ENCODE measurements at places on chromosomes 4 and X.

- DNase-seq = no peak
Measured at GRCh38 chr4:138320831-138321230, 78.7 kb upstream of the SLC7A11 start.

- DNase-seq = no peak
Measured at GRCh38 chr4:94039226-94039625, 168.4 kb upstream of the SMARCAD1 start.

GRCh38 chr4:151165205-151166000, 66.0 kb downstream of the RPS3A start:
- DNase-seq = no peak

GRCh38 chr4:67054896-67055295, 490.4 kb downstream of the CENPC start:
- peak; percentile 5 for DNase-seq

- no peak for DNase-seq
Measured at GRCh38 chrX:131277543-131278136, 11.5 kb downstream of the IGSF1 start.

DNA sequence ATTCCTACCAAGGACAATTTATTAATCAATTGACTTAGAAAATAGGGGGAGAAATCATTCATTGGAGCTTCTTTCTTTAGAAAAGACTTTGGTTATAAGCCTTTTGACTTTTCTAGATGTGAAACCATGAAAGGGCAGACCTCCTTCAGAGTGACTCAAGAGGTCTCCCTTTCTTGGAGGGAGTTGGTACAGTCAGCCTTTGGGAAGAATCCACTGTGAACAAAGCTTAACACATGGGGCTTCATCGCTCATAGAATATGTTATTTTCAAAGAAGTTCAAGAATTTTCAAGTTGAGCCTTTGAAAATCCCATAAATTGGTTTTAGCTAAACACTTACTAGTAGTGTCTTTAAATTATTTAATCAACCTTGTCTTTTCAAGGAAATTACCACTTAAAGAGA, 28.0 kb downstream of the RIPPLY1 start:
- no peak for DNase-seq

DNA sequence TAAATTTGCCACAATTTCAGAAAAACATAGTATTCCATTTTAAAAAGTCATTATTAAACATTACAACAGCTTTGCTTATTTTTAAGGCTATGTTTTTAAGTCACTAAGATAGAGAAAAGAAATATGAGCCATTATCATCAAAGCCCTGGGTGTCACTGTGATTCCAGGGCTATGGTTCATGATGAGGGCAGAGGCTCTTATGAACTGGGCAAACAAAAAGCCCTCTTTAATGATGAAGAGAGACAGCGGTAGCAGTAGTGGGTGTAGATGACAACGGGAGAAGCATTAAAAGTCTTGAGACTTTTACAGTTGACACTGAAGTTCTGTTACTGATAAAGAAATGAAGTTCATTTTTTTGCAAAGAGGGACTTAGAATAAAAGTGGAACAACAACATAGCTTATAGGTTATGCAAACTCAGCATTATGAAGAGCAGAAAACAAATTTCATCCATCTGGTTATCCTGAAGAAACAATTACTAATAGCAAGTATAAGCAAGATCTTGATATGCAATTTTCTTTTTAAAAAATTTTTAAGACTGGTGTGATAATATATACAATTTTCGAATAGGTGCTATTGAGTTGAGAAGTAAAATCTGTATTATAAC, 202.7 kb upstream of the ETNPPL start:
- no peak for DNase-seq

GRCh38 chr4:77629885-77630284, 24.3 kb downstream of the CXCL13 start:
- DNase-seq = no peak

Measured in fibroblast of skin of right biceps (primary cell).